ENCODE measurements at places on chromosomes 16 and 17. TPM values are rescaled to one million over a fixed set of nuclear protein-coding genes. Genes with fewer than 3 reads are reported as not detected.

The ATP1B2 gene
- 0.31 TPM for polyA plus RNA-seq

The CDRT15L2 gene
- polyA plus RNA-seq, result not detected

The OR1A1 gene
- polyA plus RNA-seq, result not detected

The ANKRD40CL gene
- polyA plus RNA-seq, result not detected

The PPP1R1B gene
- polyA plus RNA-seq, result 36.4 TPM

The PIMREG gene
- polyA plus RNA-seq, result 0.84 TPM

The MT1M gene
- 35.2 TPM for polyA plus RNA-seq

The KRT31 gene
- not detected for polyA plus RNA-seq

The TBC1D3D gene
- polyA plus RNA-seq, result 1.8 TPM

The CCT6B gene
- polyA plus RNA-seq, result 1.5 TPM

The NSF gene
- 25.3 TPM for polyA plus RNA-seq

The LITAFD gene
- not detected for polyA plus RNA-seq

The GAS2L2 gene
- polyA plus RNA-seq, result 3.3 TPM

The CCL1 gene
- 0.44 TPM for polyA plus RNA-seq

The MARCHF10 gene
- polyA plus RNA-seq, result 3.1 TPM

The TSPAN10 gene
- polyA plus RNA-seq, result 0.85 TPM

The ABAT gene
- 4.4 TPM for polyA plus RNA-seq

The MED13 gene
- 7.2 TPM for polyA plus RNA-seq

The GCGR gene
- 0.09 TPM for polyA plus RNA-seq

The TAT gene
- 0.14 TPM for polyA plus RNA-seq

The OTOA gene
- 1.3 TPM for polyA plus RNA-seq

The AIPL1 gene
- polyA plus RNA-seq, result not detected

The GUCY2D gene
- polyA plus RNA-seq, result 0.51 TPM

The KRT40 gene
- polyA plus RNA-seq, result 0.31 TPM

The NOTUM gene
- polyA plus RNA-seq, result 0.71 TPM

The CD79B gene
- 1.8 TPM for polyA plus RNA-seq

The OR3A3 gene
- polyA plus RNA-seq, result not detected

The KCNJ2 gene
- 12.7 TPM for polyA plus RNA-seq

The PIRT gene
- polyA plus RNA-seq, result not detected

The HS3ST3A1 gene
- polyA plus RNA-seq, result 0.18 TPM

The MPP2 gene
- 0.25 TPM for polyA plus RNA-seq

The DRC3 gene
- 6.6 TPM for polyA plus RNA-seq

The TPSD1 gene
- 2.9 TPM for polyA plus RNA-seq

The DPEP2 gene
- 20.4 TPM for polyA plus RNA-seq

The NOL3 gene
- 35.5 TPM for polyA plus RNA-seq

The HAPSTR1 gene
- polyA plus RNA-seq, result 10.1 TPM

The CD68 gene
- 595 TPM for polyA plus RNA-seq

The OR3A2 gene
- 0.10 TPM for polyA plus RNA-seq

The TP53TG3D gene
- 0.09 TPM for polyA plus RNA-seq

The ADAM11 gene
- polyA plus RNA-seq, result 0.15 TPM

The ASGR1 gene
- polyA plus RNA-seq, result 5.9 TPM

The TP53TG3C gene
- polyA plus RNA-seq, result not detected

The SPATA32 gene
- 0.40 TPM for polyA plus RNA-seq

The PLK1 gene
- polyA plus RNA-seq, result 1.9 TPM

The ITGA2B gene
- 1.4 TPM for polyA plus RNA-seq

The PRM2 gene
- polyA plus RNA-seq, result not detected

The PRKAR1A gene
- polyA plus RNA-seq, result 152 TPM

The SMIM36 gene
- polyA plus RNA-seq, result not detected

The ACSM2A gene
- 0.05 TPM for polyA plus RNA-seq

The FADS6 gene
- not detected for polyA plus RNA-seq

The IL17C gene
- 0.14 TPM for polyA plus RNA-seq

The CNTNAP1 gene
- 5.4 TPM for polyA plus RNA-seq

The NFAT5 gene
- polyA plus RNA-seq, result 5.4 TPM

The CFAP97D1 gene
- 0.01 TPM for polyA plus RNA-seq

The NXPH3 gene
- 1.1 TPM for polyA plus RNA-seq

Measured in lung (tissue), 17 donors.